Astrocyte of the spinal cord (primary cell): ENCODE measurements at places on chromosomes 1 and 21.
A peak's percentile ranks its signal among the peaks of the same experiment; 100 is the strongest.

- DNase-seq, result no peak
These were observed 15.7 kb downstream of the CFAP45 start for GRCh38 chr1:159884296-159884695.

DNA sequence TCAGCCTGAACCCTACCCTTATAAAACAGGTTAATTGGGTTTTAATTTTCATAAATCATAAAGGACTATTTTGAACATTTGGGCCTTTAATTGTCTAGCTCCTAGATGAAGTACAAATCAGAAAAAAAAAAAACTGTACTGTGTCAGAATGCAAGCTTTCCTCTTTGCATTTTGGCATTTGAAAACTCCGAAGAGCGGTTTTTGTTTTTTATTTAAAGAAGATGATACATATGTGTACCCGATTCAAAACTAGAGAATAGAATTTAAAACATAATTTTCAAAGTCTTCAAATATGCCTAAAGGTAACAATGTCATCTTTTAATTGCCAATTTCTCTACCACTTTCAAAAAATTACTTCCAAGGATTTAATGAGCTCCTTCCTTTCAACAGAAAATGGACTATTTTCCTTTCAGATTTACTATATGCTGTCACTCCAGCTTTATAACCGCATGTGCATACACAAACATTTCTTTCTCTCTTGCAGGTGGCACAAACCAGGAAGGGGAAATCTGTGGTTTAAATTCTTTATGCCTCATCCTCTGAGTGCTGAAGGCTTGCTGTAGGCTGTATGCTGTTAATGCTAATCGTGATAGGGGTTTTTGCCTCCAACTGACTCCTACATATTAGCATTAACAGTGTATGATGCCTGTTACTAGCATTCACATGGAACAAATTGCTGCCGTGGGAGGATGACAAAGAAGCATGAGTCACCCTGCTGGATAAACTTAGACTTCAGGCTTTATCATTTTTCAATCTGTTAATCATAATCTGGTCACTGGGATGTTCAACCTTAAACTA lies 33.7 kb downstream of the MRPL39 start:
- peak; percentile 91 for DNase-seq

- no peak for DNase-seq
These were observed 4.0 kb downstream of the SOX13 start for GRCh38 chr1:204076891-204077290.

- DNase-seq, result no peak
These were observed 205.2 kb downstream of the ZP4 start for GRCh38 chr1:237685551-237685950.

GRCh38 chr1:232589812-232590743 lies 39.9 kb downstream of the SIPA1L2 start:
- DNase-seq, result no peak

DNA sequence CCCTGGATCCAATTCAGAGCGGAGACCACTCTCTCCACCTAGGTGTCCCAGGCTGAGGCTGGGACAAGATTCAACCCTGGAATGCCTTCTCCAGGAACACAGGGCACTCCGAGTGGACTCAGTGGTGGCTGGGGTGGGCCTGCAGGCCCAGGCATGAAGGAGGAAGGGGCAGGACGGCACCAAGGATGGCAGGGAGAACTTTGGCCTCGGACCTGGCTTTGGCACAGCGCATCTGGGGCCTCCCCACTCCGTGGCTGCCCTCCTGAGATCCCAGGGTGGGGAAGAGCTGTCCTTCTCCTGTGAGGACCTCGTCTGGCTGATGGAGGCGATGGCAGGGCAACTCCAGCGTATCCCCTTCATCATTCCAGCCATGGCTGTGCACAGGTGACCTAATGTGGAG lies 35.6 kb downstream of the DHCR24 start:
- no peak for DNase-seq

DNA sequence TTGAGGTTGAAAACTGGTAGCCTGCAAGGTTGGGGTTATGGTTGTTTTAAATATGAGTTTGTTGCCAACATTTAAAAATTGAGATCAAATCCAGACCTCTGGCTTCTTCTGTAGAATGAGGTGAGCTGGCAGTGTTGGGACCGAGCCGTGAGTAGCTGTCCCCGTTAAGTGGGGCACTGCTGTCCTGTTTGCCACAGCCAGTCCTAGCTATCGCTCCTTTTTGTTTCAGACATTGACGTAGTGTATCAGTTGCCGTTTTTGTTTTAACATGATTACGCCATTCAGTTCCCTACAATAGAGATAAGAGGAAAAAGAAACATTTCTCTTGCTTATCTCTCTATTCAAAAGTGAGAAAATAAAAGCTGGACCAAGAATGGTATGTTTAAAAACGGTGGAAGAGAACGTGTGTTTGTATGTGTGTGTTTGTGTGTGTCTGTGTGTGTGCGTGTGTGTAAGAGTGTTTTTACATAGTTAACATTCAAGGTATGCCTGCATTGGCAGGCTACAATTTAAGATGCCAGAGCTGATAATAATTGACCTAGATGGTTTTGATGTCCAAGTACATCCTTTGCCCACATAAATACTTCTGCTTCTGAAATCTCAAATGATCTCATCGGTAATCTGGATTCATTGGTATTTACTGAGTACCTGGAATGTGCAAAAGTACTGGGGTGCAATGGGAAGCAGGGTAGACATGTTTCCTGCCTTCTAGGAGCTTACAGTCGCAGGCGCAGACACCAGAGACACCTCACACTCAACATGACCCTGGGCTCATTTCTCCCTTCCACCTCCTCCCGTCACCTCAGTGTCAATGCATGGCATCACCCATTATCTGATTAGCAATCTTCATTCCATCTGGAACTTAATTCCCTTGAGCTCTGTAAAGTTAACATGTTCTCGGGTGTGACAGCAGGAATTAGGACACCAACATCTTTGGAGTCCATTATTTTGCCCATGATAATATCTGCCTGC lies 65.8 kb downstream of the HUNK start:
- DNase-seq, result no peak

GRCh38 chr1:20093940-20094391 lies 24.0 kb downstream of the PLA2G5 start:
- DNase-seq, result no peak

DNA sequence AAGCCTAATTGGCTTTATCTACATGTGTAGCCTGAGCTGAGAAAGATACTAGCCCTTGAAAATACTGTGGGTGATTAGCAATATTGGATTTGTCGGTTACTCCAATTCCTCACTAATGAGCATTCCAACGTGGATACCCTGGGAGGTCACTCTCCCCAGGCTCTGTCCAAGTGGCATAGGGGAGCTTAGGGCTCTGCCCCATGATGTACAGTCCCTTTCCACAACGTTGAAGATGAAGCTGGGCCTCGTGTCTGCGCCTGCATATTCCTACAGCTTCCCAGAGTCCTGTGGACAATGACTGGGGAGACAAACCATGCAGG lies 2.6 kb downstream of the RCC1 start:
- DNase-seq, result no peak

DNA sequence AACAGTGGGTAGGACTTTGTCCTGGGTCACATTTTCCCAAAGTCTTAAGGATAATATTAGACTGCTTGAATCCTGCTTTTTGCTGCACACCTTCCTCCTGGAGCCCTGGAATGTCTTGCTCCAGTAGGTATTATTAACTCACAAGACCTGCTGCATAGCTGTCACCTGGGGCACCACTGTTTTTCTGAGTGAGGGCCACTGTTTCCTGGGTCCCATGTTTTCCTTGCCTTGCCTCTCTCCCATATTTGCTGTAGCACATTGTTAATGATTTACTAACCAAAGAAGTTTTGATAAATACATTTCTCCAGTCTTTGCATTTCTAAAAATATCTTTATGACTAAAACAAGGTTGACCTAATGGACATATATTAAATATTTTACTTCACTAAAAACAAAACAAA lies 22.5 kb upstream of the FCAMR start:
- DNase-seq, result no peak

GRCh38 chr1:221335161-221336101 lies 406.5 kb downstream of the DUSP10 start:
- peak; percentile 81 for DNase-seq

DNA sequence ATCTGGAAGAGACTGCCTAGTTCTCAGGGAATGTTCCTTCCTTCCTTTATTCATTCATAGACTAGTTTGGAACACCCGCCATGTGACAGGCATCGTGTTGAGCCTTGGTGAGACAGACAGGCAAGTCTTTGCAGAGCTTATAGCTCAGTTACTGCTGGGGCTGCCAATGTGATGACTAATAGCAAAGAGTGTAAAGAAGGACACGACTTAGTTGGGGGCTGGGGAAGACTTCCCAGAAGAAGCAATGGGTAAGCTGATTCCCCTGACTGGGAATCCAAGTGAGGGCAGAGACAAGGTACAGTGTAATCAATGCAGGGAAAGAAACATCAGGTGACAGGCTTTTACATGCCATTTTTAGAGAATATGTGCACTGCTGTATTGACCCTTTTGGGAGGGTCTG lies 51.2 kb downstream of the TENT5C start:
- DNase-seq, result peak; percentile 77

GRCh38 chr1:92854101-92854785 lies 22.4 kb downstream of the RPL5 start:
- DNase-seq, result no peak

GRCh38 chr1:79655876-79656275 lies 649.3 kb upstream of the ADGRL4 start:
- no peak for DNase-seq

DNA sequence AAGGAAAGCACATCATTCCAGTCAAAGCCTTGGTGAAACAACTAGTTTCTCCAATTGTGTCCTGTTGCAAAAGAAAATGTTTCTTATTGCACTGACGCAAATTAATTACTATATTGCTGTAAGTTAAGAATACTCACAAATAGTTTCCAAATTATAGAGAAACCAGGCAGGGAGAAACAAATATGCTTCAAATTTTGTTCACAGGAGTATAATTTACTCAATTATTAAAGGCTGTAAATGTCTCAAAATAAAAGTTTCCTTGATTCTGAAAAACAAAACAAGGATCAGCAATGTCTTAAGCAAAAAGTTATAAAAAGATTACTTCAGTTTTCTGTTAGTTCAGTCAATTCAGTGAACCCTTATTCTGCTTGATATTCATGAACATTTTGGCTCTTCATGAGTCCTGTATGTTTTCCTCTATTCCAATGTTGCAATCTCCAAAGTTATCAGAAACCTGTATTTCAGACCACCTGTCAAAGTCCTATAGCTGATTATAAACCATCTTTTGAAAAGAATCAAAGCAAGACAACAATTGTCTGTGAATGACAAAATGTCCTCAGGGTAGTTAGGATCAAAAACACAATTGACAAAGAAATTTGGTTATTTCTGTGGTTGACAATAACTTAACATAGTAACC lies 11.7 kb upstream of the SYPL2 start:
- DNase-seq, result peak; percentile 6

GRCh38 chr1:32893198-32894018 lies 7.1 kb downstream of the HPCA start:
- peak; percentile 12 for DNase-seq

DNA sequence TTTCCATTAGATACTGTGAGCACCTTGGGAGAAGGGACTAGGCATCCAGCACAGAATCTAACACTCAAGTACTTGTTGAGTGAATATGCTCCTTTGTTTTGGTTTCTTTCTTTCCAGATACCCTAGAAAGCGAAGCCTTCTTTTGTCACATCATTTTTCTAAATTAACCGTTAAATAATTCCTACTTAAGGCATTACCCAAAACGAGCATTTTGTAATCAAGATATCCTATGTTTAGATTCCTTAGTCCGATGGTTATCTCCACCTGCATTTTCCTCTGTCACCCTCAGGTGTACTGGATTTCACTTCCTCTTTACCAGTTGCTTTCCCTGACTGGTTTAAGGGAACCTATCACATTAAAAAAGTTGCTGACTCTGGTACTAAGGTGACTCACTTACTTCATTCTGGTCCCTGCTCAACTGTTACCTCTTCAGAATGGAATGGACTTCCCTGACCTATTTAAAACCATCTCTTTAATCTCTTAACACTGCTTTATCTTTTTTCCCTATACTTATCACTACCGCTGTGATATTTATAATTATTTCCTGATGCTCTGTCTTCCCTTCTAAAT lies 3.2 kb downstream of the B3GALNT2 start:
- DNase-seq, result peak; percentile 11

GRCh38 chr21:34796518-34797200 lies 127.9 kb downstream of the CLIC6 start:
- DNase-seq, result no peak

DNA sequence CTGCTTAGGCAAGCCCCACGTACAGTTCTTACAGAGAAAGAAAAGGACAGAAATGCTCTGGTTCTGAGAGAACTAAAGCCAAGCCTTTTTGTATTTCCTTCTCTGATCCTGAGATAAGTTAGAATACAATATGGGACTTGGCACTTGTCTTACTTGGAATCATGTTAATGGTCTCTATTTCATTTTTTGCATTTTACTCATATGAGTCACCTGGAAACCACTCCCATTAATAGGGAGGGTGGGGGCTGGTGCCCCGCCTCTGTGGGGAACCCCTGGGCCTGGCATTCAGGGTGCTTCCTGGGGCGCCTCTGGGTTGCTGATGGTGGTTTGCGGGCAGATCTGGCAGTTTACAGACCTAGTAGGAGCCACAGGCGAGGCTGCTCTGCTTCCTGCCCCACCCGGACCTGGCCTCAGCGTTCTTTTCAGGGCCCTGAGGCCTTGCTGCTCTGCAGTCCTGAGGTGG lies 26.7 kb downstream of the TSPAN2 start:
- DNase-seq, result peak; percentile 86

GRCh38 chr1:246306415-246307037 lies 200.6 kb downstream of the SMYD3 start:
- DNase-seq, result no peak

GRCh38 chr1:182485861-182486260 lies 35.9 kb downstream of the RGSL1 start:
- no peak for DNase-seq

GRCh38 chr1:237677979-237678378 lies 212.7 kb downstream of the ZP4 start:
- DNase-seq, result peak; percentile 34

GRCh38 chr1:229093238-229093540 lies 177.7 kb upstream of the RAB4A start:
- DNase-seq, result no peak

DNA sequence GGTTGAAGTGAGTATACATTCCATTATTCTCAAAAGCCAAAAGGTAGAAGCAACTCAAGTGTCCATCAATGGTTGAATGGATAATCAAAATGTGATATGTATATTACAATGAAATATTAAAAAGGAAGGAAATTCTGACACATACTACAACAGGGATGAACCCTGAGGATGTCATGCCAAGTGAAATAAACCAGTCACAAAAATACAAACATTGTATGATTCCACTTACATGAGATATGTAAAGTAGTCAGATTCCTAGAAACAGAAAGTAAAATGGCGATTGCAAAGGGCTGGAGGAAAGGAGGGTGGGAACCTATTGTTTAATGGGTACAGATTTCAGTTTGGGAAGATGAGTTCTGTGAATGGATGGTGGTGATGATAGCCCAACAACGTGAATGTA lies 5.8 kb downstream of the SLC44A3 start:
- DNase-seq, result no peak

- DNase-seq, result no peak
These were observed 4.8 kb upstream of the FBLIM1 start for GRCh38 chr1:15753776-15754175.

GRCh38 chr1:161138431-161138830 lies 6.0 kb upstream of the DEDD start:
- DNase-seq, result no peak

- no peak for DNase-seq
These were observed 19.1 kb upstream of the PRDM16 start for GRCh38 chr1:3049905-3050304.
